COR-L47 (cell line): ENCODE measurements at places on chromosomes 6 and 20.

DNA sequence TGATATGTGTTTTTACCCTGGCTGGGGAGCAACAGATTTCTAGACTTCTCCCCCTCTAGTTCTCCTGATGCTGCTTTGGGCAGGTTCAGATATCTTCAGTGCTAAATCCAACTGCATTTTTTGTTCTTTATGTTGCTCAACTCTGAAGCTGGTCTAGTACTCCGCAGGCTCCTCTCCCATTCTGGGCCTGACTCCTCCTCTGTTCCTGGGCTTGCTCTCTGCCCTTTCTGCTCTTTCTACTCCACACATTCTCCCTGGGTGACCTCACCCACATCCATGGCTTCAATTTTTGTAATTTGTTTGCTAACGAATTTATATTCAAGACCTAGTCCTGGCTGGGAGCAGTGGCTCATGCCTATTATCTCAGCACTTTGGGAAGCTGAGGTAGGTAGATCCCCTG lies 6.4 kb downstream of the FYN start:
- DNase-seq = no peak

DNA sequence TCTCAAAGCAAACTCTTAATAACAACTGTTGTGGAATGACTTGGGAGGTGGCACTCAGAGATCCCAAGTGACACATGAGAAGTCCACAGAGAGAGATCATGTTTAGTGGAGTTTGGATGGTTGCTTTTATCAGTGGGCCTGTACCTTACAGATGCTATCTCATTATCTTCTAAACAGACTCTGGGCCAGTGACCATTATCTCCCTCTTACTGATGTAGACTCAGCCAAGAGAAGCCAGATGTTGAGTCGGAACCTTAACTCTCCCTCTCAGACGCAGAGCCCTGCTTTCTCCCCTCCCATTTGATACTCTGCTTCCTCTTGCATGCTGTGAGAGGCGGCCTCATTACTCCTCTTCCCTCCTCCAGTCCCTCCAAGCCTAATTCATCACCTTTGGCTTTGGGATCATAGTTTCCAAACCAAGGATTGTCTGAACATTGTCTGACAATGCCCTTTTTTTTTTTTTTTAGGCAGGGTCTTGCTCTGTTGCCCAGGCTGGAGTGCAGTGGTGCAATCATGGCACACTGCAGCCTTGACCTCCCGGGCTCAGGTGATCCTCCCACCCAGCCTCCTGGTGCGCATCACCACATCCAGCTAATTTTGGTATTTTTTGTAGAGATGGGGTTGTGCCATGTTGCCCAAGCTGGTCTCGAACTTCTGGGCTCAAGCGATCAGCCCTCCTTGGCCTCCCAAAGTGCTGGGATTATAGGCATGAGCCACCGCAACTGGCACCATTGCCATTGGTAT lies 4.5 kb upstream of the DDR1 start:
- no peak for DNase-seq

DNA sequence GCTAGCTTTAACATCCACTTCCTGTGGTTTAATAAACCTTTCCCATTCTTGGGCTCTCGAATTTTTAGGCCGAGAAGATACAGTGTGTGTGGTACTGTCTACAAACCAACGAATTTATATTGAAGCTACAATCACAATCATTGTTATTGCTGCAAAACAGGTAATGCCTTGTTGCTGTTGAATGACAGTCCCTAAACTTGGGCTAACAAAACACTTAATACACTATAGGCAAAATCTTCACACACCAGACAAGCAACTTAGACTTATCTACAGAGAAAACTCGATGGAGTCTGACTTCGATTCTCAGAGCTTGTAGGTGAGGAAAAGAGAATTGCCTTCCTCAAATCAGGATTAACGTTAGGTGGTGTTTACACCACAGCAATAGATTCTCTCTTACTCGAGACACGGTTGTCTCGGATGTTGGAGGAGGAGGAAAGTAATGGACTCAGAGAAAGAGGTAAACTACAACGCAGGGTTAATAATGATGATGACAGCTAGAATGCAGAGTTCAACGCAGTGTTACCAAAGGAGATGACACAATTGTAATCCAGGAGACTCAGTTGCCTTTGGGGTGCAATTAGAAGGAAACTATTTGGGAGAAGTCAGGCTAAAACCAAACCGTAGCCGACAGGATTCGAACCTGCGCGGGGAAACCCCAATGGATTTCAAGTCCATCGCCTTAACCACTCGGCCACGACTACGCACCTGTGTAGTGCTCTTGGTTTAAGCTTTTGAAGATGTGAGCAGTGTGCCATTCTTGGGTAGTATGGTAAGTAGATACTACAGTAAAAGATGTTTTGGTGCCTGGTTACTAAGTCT lies 32.5 kb upstream of the ZNF184 start:
- DNase-seq = peak; percentile 25

- no peak for DNase-seq
Observed at GRCh38 chr6:72553531-72554511, 68.0 kb upstream of the KCNQ5 start.

DNA sequence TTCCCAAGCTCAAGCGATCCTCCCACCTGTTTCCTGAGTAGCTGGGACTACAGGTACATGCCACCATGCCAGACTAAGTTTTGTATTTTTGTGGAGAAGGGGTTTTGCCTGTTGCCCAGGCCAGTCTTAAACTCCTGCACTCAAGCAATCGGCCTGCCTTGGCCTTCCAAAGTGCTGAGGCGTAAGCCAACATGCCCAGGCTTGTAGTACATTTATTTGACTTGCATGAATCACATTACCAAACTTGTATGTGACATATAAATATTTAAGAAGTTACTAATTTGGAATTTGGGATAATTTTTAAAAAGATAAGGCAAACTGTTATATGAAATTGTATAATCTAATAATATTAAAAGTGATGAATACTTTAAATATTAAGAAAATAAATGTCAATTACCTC lies 157.6 kb downstream of the MCHR2 start:
- no peak for DNase-seq

DNA sequence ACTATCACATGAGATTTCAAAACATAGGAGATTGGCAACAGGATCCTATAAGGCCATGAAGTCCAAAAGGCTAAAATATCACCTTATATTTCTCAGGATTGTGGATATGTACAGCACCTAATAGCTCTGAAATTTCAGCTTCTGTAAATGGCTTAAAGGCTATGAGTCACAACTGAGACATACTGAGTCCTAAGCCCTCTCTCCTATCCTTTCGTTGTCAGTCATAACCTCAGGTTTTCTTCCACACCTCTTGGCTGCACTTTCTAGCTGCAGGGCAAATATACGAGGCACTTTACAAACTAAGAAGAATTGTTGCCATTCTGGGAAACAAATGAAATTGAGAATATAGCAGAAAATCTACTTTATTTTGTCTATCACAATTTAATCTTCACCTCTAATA lies 969.9 kb upstream of the EPHA7 start:
- DNase-seq = no peak

- DNase-seq = peak; percentile 56
Observed at GRCh38 chr6:46410334-46410953, 80.8 kb downstream of the RCAN2 start.

GRCh38 chr6:37820718-37821079 lies 1.2 kb downstream of the ZFAND3 start:
- no peak for DNase-seq

- DNase-seq = no peak
Observed at GRCh38 chr20:51221791-51222408, 199.0 kb upstream of the KCNG1 start.

DNA sequence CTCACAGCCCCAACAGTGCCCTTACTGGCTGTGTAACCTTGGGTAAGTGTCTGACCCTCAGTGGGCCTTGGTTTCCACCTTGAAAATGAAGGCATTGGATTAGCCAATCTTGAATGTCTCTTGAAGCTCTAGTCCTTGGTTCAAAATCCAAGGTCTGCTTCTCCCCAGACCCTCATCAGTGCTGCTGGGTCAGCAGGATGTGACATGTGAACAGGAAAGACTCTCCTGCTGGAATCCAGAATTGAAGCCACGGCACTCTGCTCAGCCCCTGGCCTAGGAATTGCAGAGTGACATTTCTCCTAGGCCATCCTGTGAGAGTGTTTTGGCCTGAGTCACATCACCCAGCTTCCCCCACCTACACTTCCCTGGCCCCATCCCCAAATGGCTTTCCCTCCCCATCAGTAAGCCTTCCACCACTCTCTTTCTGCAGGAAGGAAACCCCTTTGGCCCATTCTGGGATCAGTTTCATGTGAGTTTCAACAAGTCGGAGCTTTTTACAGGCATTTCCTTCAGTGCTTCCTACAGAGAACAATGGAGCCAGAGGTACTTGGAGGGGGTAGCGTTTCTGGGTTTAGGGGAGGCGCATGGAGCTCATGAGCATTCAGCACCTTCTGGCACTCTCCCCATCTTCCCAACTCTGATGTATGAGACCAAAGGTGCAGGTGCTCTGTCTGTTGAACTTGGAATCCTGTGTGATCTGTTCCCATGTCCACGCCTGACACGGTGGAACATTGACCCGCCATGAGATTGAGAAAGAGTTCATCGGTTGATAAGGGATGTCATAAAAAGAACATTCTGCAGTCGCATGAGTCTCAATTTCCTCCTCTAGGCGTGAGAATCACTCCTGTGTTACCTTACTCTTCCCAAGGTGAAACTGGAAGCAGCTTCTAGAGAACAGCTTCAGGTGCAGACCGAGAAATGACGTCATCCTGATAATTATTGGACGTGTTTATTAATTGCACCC lies 8.8 kb downstream of the POFUT1 start:
- no peak for DNase-seq

DNA sequence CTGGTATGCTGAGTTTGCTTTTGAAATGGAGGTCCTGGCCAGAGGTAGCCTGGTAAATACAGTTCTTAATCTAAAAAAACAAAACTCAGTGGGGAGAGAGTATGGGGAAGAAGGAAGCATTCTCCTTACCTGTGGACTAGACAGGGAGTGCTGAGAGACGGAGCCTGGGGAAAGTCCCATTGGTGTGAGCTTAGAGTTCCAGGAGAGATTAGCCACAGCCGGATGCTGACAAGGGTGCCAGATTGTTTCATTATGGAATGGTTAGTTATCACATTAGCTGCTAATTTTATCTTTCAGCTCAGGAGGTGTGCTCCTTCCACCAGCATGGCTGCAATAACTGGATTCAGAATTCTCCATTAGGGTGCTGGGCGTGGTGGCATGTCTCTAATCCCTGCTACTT lies 75.9 kb downstream of the RREB1 start:
- no peak for DNase-seq

GRCh38 chr20:49808753-49809152 lies 3.9 kb upstream of the SLC9A8 start:
- DNase-seq = no peak

GRCh38 chr6:161232467-161232866 lies 41.4 kb downstream of the AGPAT4 start:
- no peak for DNase-seq

- DNase-seq = no peak
Observed at GRCh38 chr6:34489207-34489805, 23.4 kb downstream of the PACSIN1 start.

DNA sequence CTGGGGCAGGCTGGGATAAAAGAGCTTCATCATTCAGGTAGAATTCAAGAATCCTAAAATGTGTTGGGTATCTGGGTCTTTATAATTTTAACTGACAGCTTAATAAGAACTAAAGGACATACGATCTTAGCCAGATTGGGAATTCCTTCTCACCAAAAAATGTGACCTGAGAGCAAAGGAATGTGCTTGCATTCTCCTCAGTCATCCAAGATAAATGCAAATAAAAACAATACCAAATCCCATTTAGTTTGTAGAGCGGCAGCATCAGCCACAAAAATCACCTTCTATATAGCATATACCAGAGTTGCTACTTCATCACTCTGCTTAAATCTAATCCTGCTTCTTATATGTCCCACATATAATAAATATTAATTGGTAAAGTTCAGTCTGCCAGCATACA lies 16.9 kb downstream of the USP49 start:
- DNase-seq = no peak

- DNase-seq = peak; percentile 30
Observed at GRCh38 chr6:106334646-106335448, 9.3 kb upstream of the ATG5 start.

- DNase-seq = no peak
Observed at GRCh38 chr6:85065831-85066230, 301.4 kb upstream of the TBX18 start.

- no peak for DNase-seq
Observed at GRCh38 chr6:44442236-44442635, 54.7 kb downstream of the CDC5L start.

DNA sequence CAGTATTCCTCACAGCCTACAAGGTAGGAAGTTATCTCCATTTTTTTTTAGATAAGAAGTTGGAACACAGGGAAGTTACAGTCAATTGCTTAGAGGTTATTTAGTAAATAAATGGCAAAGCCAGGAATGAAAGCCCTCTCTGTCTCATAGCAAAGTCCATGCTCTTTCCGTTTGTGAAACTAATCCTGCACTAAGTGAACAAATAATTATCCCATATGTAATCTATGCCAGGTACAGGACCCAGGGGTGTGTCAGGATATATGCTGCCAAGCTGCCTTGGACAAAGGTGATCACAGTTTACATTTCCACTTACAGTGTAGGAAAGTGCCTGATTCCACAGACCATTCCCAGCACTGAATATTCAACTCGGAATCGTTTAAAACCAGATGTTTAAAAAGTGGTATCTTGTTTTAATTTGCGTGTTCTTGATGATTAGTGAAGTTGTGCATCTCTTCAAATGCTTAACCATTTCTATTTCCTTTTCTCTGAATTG lies 13.6 kb upstream of the GMDS start:
- no peak for DNase-seq
